ENCODE measurements at places on chromosomes 2 and 18. TPM values are rescaled to one million over a fixed set of nuclear protein-coding genes. Genes with fewer than 3 reads are reported as not detected.
A peak's percentile ranks its signal among the peaks of the same experiment; 100 is the strongest.

Gene KCNG2
- 0.15 TPM for total RNA-seq

Gene PPM1G
- 146 TPM for total RNA-seq

GRCh38 chr2:71277536-71278103 lies 50.7 kb upstream of the PAIP2B start:
- DNase-seq, result peak; percentile 77

DNA sequence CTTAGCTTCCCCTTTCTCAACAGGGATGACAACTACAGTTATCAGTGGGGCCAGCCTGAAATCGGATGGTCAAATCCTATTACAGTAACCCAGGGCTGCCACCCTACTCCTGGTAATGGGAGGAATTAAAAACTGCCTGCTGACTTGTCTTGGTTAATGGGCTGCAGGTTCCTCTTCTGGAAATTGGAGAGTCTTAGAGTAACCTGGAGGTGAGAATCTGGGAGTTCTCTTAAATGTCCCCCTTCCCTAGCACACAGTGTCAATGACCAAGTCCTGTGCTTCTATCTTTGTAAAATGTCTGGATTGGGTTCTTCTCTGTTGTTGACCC lies 113.1 kb downstream of the DDX1 start:
- DNase-seq, result no peak

GRCh38 chr2:213247566-213247965 lies 36.7 kb upstream of the SPAG16 start:
- no peak for DNase-seq

- DNase-seq, result no peak
These were observed 2.1 kb downstream of the EFR3B start for GRCh38 chr2:25044011-25044410.

DNA sequence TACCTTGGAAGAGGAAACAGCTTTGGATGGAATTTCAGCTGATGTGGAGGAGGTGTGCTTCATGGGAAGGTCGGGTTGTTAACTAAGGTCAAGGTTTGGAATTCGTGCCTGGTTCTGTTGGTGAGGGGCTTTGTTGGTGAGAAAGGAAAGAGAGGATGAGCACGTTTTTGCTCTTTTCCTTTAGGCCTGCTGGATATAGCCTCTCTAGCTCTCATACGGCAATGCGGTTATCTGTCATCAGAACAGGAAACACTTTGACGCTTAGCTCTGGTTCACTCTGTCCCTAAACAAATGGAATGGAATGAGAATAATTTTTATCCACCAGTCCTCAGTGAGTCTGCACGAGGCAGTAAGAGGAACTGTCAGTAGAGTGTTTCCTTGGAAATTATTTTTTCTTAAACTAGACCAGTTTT lies 169.7 kb upstream of the NOSTRIN start:
- DNase-seq, result no peak

DNA sequence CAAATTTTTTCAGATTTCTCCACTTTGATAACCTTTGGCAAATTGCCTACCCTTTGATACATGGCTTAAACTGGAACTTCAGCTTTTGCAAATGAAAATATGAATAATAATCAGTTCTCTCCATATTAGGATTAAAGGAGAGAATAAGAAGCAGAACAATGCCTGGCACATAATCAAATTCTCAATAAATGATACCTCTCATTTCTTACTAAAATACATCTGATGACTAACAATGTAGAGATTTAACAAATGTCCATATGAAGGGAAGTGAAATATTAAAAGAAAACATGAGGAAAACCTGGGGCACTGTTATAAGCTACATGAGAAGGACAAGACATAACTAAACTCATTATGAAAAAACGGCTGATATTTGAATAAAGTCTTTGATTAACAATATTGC lies 1103.6 kb downstream of the LRP1B start:
- DNase-seq, result no peak

DNA sequence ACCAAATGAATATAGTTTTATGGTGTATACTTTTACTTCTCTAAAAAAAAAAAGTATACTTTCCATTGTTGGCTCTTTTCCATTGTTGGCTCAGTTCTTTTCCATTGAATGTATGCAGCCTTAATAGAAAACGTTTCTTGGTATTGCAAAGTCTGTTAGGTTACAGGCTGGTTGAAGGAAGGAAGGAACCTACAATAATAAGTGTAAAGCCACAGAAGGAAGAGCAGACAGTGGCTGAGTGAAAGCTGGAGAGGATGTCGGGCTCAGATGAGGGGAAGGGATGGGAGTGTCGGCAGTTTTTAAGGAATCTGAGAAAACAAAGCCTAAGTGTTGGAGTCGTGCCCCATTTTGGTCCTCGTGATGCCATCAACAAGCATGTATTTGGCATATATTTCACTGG lies 6.8 kb downstream of the COPS8 start:
- DNase-seq, result no peak

- no peak for DNase-seq
These were observed 321.1 kb downstream of the SATB2 start for GRCh38 chr2:199136681-199137080.

- DNase-seq, result no peak
These were observed 73.2 kb downstream of the CERS6 start for GRCh38 chr2:168529054-168529833.

- DNase-seq, result no peak
These were observed 20.7 kb upstream of the C1QL2 start for GRCh38 chr2:119179202-119179601.

Measured in H9 (cell line).